ENCODE measurements at places on chromosomes 6 and 20. TPM values are rescaled to one million over a fixed set of nuclear protein-coding genes. Genes with fewer than 3 reads are reported as not detected.

The WASF1 gene
- total RNA-seq = 20.2 TPM

The PRL gene
- total RNA-seq = not detected

The GCNT2 gene
- total RNA-seq = not detected

The PTK7 gene
- 174 TPM for total RNA-seq

The SPATA2 gene
- total RNA-seq = 1.5 TPM

The FOXF2 gene
- 4.5 TPM for total RNA-seq

The KCNB1 gene
- total RNA-seq = 3.0 TPM

The EBF4 gene
- total RNA-seq = 1.7 TPM

The MMP24 gene
- 0.93 TPM for total RNA-seq

The TCP11 gene
- not detected for total RNA-seq

The VGLL2 gene
- not detected for total RNA-seq

The BCL2L1 gene
- total RNA-seq = 50.5 TPM

The GABRR2 gene
- not detected for total RNA-seq

The TRIM26 gene
- 34.9 TPM for total RNA-seq

The WFDC10B gene
- total RNA-seq = not detected

The DPPA5 gene
- total RNA-seq = not detected

The RBBP8NL gene
- not detected for total RNA-seq

The FAM184A gene
- not detected for total RNA-seq

The C6orf58 gene
- 0.35 TPM for total RNA-seq

The TFAP2D gene
- not detected for total RNA-seq

The ADGRF5 gene
- total RNA-seq = 3.0 TPM

The PROKR2 gene
- total RNA-seq = not detected

The SMPDL3A gene
- total RNA-seq = 14.3 TPM

The SLA2 gene
- not detected for total RNA-seq

The SIRT5 gene
- 5.3 TPM for total RNA-seq

The CRIP3 gene
- total RNA-seq = 0.47 TPM

The GSTA2 gene
- total RNA-seq = not detected

The ZBTB9 gene
- 4.1 TPM for total RNA-seq

The C2 gene
- total RNA-seq = 9.6 TPM

The RCAN2 gene
- not detected for total RNA-seq

The RPS10 gene
- total RNA-seq = 5,879 TPM

The HSPA12B gene
- total RNA-seq = 5.0 TPM

The CPXM1 gene
- 13.2 TPM for total RNA-seq

The FLRT3 gene
- total RNA-seq = 13.3 TPM

The ALDH5A1 gene
- 4.5 TPM for total RNA-seq

The GPR6 gene
- not detected for total RNA-seq

Measured in pericardium fibroblast (primary cell).